ENCODE measurements at places on chromosomes 6 and 20.

DNA sequence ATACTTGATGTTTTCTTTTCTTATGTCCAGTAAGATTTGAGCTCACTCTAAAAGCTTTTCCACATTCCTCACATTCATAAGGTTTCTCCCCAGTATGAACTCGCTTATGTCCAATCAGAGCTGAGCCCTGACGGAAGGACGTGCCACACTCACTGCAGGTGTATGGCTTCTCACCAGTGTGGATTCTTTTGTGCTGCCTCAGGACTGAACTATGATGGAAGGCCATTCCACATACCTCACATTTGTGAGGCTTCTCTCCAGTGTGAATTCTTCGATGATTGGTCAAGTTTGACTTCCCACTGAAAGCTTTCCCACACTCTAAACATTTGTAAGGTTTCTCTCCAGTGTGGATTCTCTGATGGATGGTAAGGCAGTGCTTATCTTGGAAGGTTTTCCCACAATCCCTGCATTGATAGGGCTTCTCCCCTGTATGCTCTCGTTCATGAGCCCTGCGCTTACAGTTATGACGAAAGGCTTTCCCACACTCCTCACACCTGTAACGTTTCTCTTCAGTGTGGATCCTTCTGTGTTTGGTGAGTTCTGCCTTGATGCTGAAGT lies 9.9 kb downstream of the ZNF311 start:
- H3K4me1 ChIP-seq: peaks cover 6% of the 10 kb centered on the region
- no peak for DNase-seq
- H3K27me3 ChIP-seq: peaks cover 15% of the 10 kb centered on the region

GRCh38 chr6:24019830-24020229 lies 106.2 kb upstream of the NRSN1 start:
- no peak overlapping the region for H3K4me3 ChIP-seq
- no peaks in the 10 kb centered on the region for H3K27me3 ChIP-seq
- no peaks in the 10 kb centered on the region for H3K4me1 ChIP-seq
- no peaks in the 10 kb centered on the region for H3K36me3 ChIP-seq
- no peak for DNase-seq
- no peak overlapping the region for H3K27ac ChIP-seq

DNA sequence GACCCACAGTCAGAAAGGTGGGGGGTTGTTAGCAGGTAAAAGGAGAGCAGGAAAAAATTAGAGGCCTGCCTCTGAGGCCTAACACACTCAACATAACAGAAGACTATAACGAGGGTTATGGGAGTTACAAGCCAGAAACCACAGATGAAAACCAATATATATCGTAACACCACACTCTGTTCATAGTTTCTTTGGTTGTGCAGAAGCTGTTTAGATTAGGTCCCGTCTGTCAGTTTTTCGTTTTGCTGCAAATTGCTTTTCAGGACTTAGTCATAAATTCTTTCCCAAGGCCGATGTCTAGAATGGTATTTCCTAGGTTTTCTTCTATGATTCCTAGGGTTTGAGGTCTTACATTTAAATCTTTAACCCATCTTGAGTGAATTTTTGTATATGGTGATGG lies 3.7 kb upstream of the MAP3K5 start:
- peaks cover 7% of the 10 kb centered on the region for H3K4me1 ChIP-seq
- no peak for DNase-seq
- peaks cover 4% of the 10 kb centered on the region for H3K27me3 ChIP-seq
- peaks cover 5% of the 10 kb centered on the region for H3K36me3 ChIP-seq

DNA sequence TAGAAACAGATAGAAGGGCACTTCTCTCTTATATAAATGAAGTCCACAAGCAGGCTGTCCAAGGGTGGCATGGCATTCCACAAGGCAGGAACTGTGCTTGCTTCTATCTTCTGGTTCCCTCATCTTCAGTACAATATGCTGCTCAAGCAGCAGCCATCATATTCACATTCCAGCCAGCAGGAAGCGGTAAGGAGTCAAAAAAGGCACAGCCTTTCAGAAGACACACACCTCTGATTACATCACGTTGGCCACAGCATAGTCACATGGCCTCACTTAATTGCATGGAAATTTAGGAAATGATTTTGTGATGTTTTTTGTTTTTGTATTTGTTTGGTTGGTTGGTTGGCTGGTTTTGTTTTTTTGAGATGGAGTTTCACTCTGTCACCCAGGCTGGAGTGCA lies 19.0 kb downstream of the REM1 start:
- peaks cover 16% of the 10 kb centered on the region for H3K27me3 ChIP-seq
- H3K36me3 ChIP-seq: no peaks in the 10 kb centered on the region
- no peaks in the 10 kb centered on the region for H3K4me1 ChIP-seq

DNA sequence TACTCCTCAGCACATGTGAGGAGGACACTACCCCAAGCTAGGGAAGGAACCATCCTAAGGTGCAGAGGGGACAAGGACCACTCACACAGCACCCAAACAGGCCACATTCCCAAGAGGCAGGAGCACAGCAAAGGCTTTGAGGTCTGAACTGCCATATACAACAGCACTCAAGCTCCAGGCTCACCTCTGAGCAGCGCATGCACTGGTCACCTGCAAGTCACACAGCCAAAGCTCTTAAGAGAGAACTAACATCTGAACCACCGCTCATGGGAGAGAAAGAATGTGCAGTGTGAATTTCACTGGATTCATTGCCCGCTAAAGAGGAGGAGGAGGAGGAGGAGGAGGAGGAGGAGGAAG lies 31.0 kb downstream of the NPEPL1 start:
- H3K27me3 ChIP-seq: peaks cover 53% of the 10 kb centered on the region
- H3K27ac ChIP-seq: no peak overlapping the region
- H3K36me3 ChIP-seq: no peaks in the 10 kb centered on the region
- H3K4me3 ChIP-seq: no peak overlapping the region
- H3K4me1 ChIP-seq: no peaks in the 10 kb centered on the region
- DNase-seq: peak; percentile 13

DNA sequence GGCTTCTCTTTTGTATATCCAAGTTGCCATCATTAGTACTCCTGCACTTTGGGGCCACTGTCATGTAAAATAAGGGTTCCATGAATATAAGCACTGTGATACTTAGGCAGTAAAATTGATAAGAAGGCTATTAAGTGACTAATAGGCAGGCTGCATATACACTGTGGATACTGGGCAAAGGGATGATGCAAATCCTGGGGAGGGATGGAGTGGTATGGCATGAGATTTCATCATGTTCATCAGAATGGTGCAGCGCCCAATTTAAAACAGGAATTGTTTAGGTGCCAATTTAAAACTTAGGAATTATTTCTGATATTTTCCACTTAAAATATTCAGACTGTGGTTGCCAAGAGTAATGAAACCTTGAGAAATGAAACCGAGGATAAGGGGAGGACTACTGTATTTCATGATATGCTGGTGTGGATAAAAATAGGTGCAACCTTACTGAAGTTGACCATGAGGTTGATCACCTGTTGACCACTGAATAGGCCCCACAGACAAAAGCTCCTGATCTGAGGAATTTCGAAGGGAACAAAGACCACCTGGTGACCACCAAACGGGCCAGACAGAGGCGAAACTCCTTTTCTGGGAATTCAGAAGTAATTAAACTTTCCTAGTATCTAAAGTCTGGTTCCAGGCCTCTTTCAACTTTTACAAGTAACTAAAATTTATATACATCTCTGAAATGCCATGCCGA lies 4.9 kb upstream of the TRIM39 start:
- peaks cover 74% of the 10 kb centered on the region for H3K4me1 ChIP-seq
- no peaks in the 10 kb centered on the region for H3K27me3 ChIP-seq
- peaks cover 57% of the 10 kb centered on the region for H3K36me3 ChIP-seq

- H3K4me1 ChIP-seq: peaks cover 18% of the 10 kb centered on the region
- H3K27ac ChIP-seq: no peak overlapping the region
- H3K36me3 ChIP-seq: no peaks in the 10 kb centered on the region
- H3K27me3 ChIP-seq: no peaks in the 10 kb centered on the region
- no peak for DNase-seq
These were observed 197.3 kb upstream of the PROKR2 start for GRCh38 chr20:5513975-5514516.

DNA sequence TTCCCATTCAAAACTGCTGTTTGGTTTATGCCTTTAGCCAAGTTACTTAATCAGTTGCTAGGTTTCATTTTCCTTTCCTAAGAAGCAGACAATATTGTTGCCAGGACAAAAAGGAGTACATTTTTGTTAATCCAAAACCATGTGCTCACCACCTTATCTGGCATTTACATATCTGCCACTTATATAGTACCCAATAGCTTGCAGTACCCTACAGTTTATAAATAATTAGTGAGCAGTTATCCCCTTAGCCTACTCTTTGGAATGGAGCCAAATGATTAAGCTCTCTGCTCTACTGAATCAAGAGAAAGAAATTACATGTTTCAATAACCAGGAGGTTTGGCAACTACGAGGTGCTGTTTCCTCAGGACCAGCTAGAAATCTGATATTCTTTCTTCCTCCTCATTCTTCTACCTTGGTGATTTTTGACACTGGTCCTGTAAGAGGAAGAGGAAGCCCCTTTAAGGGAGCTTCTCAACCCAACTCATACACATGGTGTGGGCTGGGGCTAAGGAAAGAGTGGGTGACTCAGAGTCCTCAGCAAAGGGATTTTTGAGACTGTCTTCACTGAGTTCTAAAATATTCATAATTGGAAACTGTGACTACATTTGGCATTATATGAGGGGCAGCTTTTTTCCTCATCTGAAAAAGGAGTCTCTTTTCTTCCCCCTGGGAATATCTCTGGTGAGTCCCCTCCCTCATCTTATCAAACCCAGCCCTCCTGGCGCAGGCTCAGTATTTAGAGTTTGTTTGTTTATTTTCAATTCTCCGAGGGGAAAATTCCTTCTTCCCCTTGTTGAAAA lies 1.5 kb downstream of the ZNFX1 start:
- H3K36me3 ChIP-seq: peaks cover 80% of the 10 kb centered on the region
- no peaks in the 10 kb centered on the region for H3K27me3 ChIP-seq
- peak; percentile 47 for DNase-seq
- H3K27ac ChIP-seq: peak overlapping the region; percentile 98

DNA sequence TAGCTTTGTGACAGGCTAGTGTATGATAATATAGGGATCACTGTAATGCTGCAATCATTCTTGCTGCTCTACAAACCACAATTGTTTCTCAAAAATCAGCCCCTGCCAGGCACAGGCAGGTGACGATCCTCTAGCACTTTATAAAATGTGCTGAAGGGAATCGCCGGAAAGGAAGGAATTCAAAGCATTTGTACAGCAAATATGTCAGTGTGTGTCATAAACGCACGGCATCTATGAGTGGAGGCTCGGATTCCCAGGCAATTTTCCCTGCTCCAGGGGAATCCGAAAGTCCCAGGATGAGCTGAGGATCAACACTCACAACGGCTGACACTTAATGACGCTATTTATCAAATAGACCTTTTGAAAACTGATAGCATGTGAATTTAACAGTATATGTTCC lies 1.4 kb downstream of the PHACTR1 start:
- H3K27ac ChIP-seq: no peak overlapping the region
- no peak for DNase-seq
- no peaks in the 10 kb centered on the region for H3K4me1 ChIP-seq

- H3K27ac ChIP-seq: no peak overlapping the region
- no peak for DNase-seq
- no peaks in the 10 kb centered on the region for H3K4me1 ChIP-seq
- H3K36me3 ChIP-seq: no peaks in the 10 kb centered on the region
- H3K27me3 ChIP-seq: no peaks in the 10 kb centered on the region
- H3K4me3 ChIP-seq: no peak overlapping the region
These were observed 103.4 kb upstream of the CCN2 start for GRCh38 chr6:132054525-132054924.

DNA sequence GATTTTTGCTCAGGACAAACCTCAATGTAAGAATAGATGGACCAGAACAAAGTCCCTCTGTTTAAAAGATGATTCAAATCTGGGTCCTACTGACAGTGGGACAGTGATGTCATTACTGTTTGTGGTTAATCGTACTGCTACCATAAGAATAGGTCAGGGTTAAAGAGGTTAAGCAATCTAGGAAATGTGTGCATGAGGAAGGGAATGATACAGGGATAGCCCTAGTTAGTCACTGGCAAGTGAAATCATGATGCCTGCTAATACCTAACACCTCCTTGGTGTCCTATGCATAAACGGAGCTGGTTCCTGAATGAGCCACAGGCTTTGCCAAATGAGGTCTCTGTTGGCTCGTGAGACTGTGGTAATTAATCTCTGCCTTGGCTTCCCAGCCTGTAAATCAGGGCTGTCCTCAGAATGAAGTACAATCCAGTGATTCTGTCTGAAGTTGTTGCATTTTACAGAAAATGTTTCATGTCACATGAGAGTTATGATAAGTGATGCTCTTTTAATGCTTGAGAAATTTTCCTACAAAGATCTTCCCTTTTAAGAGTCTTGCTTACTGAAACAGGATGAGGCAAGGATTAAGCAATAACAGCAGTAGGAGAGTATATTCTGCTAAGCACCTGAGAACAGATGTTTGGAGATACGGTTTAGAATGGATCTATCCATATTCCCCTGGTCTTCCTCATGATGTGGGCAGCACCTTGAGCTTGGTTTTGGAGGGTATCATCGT lies 3.8 kb downstream of the MEP1A start:
- H3K36me3 ChIP-seq: no peaks in the 10 kb centered on the region
- no peak overlapping the region for H3K27ac ChIP-seq
- H3K27me3 ChIP-seq: peaks cover 2% of the 10 kb centered on the region
- DNase-seq: no peak

DNA sequence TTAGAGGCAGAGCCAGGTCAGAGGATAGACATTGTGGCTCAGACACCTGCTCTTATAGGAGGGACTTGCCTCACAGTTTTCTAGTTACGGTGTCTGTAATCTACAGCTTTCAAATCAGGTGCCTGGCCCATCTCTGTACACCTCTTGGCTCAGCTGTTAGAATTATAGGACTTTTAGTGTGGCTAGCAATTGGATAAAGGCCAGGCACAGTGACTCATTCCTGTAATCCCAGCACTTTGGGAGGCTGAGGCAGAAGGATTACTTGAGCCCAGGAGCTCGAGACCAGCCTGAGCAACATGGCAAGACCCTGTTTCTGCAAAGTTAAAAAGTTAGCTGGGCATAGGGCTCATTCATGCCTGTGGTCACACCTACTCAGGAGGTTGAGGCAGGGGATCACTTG lies 20.0 kb downstream of the BRPF3 start:
- no peak overlapping the region for H3K4me3 ChIP-seq
- no peaks in the 10 kb centered on the region for H3K27me3 ChIP-seq
- no peaks in the 10 kb centered on the region for H3K4me1 ChIP-seq
- peaks cover 36% of the 10 kb centered on the region for H3K36me3 ChIP-seq

GRCh38 chr6:20653085-20653479 lies 118.8 kb downstream of the CDKAL1 start:
- no peak for DNase-seq
- peaks cover 12% of the 10 kb centered on the region for H3K4me1 ChIP-seq
- no peaks in the 10 kb centered on the region for H3K27me3 ChIP-seq
- no peak overlapping the region for H3K27ac ChIP-seq
- H3K36me3 ChIP-seq: peaks cover 46% of the 10 kb centered on the region
- H3K4me3 ChIP-seq: no peak overlapping the region

All from activated CD4-positive, alpha-beta memory T cell treated with anti-CD3 and anti-CD28 coated beads, Interleukin-2, amount 10 ng/mL, durations not matched to agents 7 days and 5 days (primary cell).